ENCODE measurements at places on chromosomes 5 and 9. TPM values are rescaled to one million over a fixed set of nuclear protein-coding genes. Genes with fewer than 3 reads are reported as not detected.

Gene ANXA2R
- 3.0 TPM for total RNA-seq

Gene GRXCR2
- not detected for total RNA-seq

Gene SLC36A2
- total RNA-seq, result not detected

Gene LAMC3
- total RNA-seq, result 2.3 TPM

Gene CDX1
- total RNA-seq, result not detected

Gene PCDH12
- total RNA-seq, result not detected

Gene SPINK6
- 0.75 TPM for total RNA-seq

Gene PIP5K1B
- total RNA-seq, result not detected

Gene DRD1
- total RNA-seq, result 0.05 TPM

Gene GPSM1
- total RNA-seq, result 15.9 TPM

Gene PCDHA4
- total RNA-seq, result 1.8 TPM

Gene CDKN2B
- total RNA-seq, result not detected

Gene PCDHB3
- total RNA-seq, result 0.02 TPM

Gene CCIN
- not detected for total RNA-seq

Gene MZB1
- not detected for total RNA-seq

Gene RGP1
- total RNA-seq, result 15.8 TPM

Gene TCF7
- 10.2 TPM for total RNA-seq

Gene PAIP2
- total RNA-seq, result 75.2 TPM

Gene NR2F1
- 4.7 TPM for total RNA-seq

Gene ZFP37
- 1.4 TPM for total RNA-seq

Gene F12
- 15.9 TPM for total RNA-seq

Gene LOX
- total RNA-seq, result 1.4 TPM

Gene CKMT2
- total RNA-seq, result not detected

Gene ZNF474
- total RNA-seq, result 0.22 TPM

Gene MARCOL
- not detected for total RNA-seq

Data from A549 treated with AZD2906 at 1 μM for 4 hours (cell line).